ENCODE measurements at places on chromosomes 3 and 15.

DNA sequence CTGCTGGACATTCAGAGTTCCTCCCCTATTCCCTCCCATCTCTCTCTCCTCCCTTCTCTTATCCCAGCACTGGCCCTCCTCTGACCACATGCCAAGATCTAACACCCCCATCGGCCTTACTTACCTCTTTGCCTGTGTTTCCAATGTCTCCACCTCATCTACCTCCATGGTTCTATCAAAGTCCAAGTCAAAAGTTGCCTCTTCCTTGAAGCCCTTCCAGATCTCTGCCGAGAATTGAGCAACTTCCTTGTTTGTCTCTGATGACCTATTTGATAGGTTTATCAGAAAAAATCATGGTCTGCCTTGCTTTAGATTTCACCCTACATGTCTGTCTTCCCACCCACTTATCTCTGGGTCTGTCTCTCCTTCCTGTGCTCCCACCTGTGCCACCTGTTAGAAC lies 69.7 kb upstream of the ITGA11 start:
- no peak for DNase-seq

GRCh38 chr3:12944849-12945248 lies 103.5 kb upstream of the RPL32 start:
- no peak for DNase-seq

DNA sequence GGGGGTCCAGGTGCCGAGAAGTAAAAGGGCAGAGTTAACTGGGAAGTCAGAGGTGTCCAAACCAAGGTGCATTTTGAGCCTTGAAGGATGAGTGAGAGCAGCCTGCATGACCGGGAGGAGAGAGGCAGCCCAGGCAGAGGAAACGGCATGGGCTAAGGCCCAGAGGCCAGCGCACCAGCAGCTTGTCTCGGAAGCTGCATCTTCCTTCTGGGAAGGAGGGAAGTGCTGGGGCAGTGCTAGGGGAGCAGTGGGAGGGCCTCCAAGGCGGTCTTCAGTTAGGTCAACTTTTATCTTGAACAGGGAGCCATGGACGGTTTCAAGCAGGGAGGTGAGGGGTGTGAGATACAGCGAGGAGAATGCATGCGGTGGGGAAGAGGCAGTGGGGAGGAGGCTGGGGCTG lies 1.0 kb downstream of the H1-8 start:
- no peak for DNase-seq

DNA sequence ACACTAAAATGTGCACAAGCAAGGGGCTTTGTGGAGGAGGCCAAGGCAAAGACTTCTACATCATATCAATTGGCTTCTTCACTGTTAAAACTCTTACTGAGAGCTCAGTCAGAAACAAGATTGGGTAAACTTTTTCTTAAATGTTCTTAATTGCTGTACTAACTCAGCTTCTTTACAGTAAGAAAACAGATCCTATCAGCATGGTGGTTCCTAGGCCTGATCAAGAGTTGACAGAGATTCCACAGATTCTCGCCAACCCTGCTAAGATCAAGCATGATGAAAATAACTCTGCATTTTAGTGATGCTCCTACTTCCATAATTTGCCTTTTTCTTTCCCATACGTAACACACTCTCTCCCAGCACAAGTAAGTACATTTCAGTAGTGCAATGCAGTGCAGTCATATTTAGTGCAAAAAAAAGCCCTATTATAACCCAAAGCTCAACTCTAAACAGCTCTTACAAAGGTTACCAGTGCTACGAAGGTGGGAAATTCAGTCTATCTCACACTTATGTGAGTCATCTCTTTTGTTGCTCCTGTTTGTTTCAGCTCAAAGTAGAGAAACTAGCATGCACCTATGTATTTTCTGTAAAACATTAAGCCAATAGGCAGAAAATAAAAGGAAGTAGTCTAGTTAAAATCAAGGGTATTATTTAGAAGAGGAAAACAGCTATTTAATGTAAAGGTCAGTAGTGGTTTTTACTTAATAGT lies 29.9 kb downstream of the TIGIT start:
- no peak for DNase-seq

- DNase-seq: no peak
These were observed 49.7 kb downstream of the RAB11A start for GRCh38 chr15:65918945-65919344.

- no peak for DNase-seq
These were observed 35.8 kb upstream of the TNFSF10 start for GRCh38 chr3:172559020-172559419.

DNA sequence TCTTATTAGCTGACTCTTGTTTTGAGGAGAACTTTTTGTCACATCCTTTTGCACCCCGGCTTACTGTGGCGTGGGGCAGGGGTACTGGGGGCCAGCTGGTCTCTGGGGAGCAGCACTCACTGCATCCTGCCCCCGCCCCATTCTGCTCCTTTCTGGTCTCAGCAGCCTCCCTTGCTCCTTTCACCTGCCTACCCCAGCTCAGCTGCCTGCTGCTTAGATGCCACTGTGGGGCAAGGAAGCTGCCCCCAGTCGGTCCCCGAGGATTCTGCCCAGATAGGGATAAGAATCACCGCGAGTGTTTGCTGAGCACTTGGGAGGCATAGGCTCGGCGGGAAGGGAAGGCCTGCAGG lies 32.0 kb downstream of the APBA2 start:
- DNase-seq: no peak

DNA sequence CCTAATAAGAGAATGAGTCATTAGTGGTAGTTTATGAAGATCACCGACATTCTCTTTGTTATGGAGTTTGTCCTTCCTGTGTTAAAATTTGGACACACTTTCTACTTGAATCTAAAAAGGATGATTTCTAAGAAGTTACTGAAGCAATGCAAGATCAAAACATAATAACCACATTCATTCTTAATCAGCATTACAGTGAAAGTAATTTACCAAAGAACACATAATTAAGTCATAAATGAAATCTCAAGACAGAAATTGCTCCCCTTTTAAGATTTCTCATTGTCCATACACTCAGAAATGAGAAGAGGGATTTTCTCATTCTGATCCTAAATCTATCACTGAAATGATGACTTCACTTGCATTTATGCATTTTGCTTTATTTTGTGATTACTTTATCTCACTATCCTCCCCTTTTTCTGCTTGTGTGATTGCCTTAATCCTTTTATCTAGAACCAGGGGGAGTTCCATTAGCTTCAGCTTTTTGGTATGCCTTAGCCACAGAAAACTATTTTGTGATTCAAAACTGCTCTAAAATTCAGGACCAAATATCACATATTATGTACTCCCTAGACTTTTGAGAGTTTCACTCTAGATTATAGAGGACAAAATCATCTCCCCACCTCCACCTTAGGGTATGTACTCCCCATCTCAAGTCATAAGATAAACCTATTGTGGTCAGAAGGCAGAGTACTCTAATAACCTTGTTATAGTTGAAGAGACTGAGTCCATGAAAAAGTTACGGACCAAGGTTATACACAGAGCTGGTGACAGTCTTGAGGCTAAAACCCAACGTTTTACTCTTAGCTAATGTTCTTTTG lies 817.6 kb upstream of the CFAP20DC start:
- DNase-seq: no peak

- DNase-seq: peak; percentile 10
These were observed 68.1 kb downstream of the ATP10A start for GRCh38 chr15:25795061-25795460.

DNA sequence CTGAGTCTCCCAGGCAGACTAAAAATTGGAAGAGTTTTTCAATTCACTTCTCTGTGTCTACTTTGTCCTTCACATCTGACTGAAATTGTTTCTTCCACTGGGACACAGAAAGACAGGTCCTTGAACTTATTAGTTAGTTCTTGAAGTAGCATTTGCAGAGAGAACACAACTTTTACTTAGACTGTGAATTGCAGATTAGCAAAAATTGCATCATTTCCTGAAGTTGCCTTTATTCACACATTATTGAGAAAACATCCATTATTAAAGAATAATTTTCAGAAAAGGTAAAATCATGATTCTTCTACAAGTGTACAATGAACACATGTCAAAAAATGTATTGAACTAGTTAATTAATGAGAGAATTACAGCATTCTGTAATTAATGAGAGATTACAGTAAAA lies 1.4 kb upstream of the COMMD2 start:
- no peak for DNase-seq

DNA sequence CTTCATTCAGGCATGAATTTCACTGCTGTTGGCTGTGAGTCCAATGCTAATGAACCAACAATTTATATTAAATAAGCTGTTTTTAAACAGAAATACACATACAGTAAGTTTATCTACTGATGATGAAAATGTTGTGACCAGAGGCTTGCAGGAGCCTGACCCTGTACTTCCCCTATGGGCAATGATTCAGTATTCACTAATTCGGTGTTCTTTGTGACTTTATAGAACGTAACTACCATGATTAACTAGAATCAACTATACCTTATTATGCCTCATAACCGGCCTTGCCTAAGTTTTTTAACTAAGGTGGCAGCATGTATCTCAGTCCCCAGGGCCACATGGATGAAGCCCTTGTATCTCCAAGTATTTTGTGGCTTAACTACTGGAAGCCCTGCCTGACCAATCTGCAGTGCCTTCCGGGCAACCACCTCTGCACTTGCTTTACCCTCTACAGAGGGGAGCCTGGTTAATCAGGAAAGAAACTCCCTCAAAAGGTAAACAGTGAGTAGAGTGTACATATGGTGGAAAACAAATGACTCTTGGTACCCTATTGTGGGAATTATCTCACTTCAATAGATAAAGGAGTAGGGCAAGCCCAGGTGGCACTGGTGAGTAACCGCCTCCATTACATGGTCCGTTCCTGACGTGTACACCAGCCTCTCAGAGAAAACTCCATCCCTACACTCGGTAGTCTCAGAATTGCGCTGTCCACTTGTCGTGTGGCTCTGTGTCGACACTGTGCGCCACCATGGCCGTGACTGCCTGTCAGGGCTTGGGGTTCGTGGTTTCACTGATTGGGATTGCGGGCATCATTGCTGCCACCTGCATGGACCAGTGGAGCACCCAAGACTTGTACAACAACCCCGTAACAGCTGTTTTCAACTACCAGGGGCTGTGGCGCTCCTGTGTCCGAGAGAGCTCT lies 11.6 kb upstream of the CLDN18 start:
- no peak for DNase-seq

DNA sequence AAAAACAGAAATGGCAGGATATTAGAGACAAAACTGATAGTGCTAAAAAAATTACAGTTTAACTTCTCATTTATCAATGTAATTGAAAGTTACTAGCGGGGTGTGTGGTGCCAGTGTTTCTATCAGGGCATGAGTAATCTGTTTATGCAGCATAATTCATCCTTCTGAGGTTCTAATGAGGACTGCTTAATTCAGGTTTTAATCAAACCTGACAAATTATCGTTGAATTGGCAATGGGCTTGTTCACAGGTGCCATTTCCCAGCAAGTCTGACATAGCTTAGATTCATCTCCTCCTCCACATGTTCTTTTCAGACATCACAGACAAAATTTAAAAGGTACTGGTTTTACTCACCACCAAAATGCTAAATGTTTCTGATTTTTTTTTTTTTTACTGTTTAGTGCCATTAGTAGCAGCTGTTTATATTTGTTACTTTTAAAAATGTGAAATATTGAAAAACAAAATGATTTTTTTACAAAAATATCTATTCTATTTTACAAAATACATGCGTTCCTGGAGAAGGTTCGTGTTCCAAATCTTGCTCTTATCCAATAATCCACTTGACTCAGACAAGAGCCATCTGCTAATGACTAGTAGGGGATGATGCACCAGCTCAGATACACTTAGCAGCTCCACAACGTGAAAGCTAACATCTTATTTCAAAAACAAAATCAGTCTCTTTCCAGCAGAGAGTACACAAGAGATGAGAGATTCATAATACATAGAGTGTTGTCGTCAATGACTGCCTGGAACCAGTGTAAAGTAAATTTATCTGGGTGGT lies 447.7 kb upstream of the DPPA4 start:
- DNase-seq: no peak

DNA sequence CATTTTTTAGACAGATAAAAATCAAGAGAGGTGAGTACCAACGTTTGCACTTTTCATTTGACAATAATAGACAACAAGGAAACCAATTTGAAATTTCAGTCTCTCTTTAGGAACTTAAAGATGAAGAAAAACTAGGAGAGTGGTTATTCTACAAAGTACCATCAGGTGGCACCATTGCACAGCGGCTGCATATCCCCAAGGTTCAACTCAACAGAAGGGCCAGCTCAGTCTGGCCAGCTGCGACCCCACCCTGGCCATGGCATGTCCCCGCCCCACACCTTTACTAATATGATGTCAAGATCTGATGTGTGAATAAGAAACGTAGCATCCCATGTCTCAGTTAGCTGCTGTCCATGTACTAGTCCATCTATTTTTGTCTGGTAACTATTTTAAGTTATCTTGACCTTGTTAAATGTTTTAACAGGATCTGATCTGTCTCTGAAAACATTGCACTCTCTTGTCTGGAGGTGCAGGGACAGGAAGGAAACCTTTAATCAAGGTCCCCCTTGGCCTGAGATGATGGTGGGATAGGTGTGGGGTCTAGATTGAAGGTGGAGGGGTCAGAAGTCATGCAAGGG lies 35.5 kb upstream of the CGNL1 start:
- no peak for DNase-seq

- DNase-seq: no peak
These were observed 64.5 kb downstream of the CHST2 start for GRCh38 chr3:143184099-143184498.

- peak; percentile 5 for DNase-seq
These were observed 195.2 kb upstream of the DPPA4 start for GRCh38 chr3:109532257-109533216.

DNA sequence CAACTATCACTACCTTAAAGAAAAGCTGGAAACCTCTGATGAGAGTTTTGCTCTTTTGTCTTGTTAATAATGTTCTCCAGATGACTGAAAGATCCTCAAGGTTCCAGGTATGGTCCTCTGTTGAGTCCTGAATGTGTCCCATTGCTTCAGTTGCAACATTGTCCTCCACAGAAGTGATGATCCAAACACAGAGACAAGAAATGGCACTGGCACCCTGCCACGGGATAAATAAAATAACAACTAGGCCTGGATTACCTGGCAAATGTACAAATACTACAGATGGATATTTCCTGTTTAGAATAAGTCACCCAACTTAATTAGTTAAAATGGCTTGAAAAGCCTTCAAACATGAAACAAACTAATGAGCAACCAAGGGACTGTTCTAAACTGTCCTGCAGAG lies 58.3 kb downstream of the EIF3J start:
- no peak for DNase-seq

DNA sequence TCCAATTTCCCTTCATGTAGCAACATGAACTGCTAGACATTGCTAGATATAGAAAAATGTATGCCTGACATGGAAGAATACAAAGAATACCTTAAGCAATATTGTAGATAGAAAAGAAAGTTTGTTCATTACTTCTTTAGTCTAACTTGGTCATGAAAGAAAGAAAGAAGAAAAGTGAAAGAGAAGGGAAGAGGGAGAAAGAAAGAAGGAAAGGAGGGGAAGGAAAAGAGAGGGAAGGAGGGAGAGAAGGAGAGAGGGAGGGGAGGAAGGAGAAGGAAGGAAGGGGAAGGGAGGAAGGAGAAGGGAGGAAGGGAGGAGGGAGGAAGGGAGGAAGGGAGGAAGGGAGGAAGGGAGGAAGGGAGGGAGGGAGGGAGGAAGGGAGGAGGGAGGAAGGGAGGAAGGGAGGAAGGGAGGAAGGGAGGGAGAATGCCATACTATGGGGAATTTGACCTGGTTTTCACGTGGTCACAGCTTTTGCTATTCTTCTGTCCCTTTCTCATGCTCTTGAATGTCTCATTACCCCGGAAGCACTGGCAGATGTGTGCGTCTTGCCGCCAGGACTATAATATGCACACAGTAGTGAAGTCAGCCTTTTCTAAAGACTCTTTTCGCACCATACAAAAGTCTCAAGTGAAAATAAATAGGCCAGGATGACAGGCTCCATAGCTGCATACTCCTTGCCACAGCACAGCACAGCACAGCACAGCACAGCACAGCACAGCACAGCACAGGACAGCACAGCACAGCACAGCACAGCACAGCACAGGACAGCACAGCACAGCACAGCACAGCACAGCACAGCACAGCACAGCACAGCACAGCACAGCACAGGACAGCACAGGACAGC lies 78.2 kb downstream of the CHAC1 start:
- no peak for DNase-seq

All from stimulated activated CD8-positive, alpha-beta memory T cell treated with anti-CD3 and anti-CD28 coated beads, Interleukin-7, amount 100 ng/mL, for 4 hours (primary cell).